ENCODE measurements at places on chromosomes 5 and 9. TPM values are rescaled to one million over a fixed set of nuclear protein-coding genes. Genes with fewer than 3 reads are reported as not detected.
A peak's percentile ranks its signal among the peaks of the same experiment; 100 is the strongest.

- H3K27me3 ChIP-seq = no peaks in the 10 kb centered on the region
- no peaks in the 10 kb centered on the region for H3K4me1 ChIP-seq
Measured at GRCh38 chr5:96408841-96409538, 24.1 kb downstream of the PCSK1 start.

DNA sequence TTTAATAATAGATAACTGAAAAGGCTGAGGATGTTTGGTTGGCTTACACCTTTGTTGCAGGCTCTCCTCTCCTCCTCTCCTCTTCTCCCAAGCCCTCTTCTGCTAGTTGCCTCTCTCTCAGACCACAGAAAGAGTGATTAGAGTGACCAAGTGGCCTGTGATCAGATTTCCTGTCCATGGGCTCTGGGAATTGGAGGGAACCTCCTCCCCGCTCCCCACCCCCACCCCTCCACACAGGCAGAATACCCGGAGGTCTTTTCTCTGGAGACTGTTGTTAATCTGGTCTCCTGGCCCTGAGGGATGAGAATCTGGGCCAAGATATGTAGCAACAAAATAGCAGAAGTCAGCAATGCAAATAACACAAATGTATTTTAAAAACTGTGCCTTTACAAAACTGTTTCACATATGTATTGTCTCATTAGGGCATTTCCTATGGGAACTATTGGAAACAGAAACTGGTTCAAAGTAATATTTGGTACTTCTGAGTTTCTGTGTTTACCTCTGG is 361.3 kb downstream of the NR2F1-AS1 start:
- no peaks in the 10 kb centered on the region for H3K27me3 ChIP-seq
- no peak for DNase-seq
- H3K4me3 ChIP-seq = no peak overlapping the region
- no peaks in the 10 kb centered on the region for H3K4me1 ChIP-seq
- H3K27ac ChIP-seq = no peak overlapping the region

Gene SLC28A3
- 0.11 TPM for total RNA-seq

DNA sequence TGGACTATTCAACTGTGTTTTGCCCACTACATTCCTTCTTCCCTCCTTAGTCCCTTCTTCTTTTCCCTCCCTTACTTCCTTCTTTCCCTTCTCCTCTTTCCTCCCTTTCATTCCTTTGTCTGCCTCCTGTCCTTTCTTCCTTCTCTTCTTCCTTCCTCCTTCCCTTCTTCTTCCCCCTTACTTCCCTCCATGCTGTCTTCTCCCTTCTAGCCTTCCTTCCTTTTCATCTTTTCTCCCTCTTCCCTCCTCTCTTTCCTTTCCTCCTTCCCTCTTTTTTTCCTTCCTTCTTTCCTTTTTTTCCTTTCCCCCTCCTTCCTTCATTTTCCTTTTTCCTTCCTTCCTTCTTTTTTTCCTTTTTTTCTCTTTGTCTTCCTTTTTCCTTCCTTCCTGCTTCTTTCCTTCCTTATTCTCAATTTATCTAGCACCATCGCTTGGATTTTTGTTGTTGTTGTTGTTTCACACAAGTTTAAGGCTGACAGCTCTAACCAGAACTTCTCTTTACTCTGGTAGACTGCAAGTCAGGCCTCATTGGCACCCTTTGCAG is 123.4 kb downstream of the CEMIP2 start:
- H3K27ac ChIP-seq = no peak overlapping the region
- no peak overlapping the region for H3K4me3 ChIP-seq
- peaks cover 18% of the 10 kb centered on the region for H3K4me1 ChIP-seq
- no peaks in the 10 kb centered on the region for H3K27me3 ChIP-seq
- H3K36me3 ChIP-seq = no peaks in the 10 kb centered on the region

DNA sequence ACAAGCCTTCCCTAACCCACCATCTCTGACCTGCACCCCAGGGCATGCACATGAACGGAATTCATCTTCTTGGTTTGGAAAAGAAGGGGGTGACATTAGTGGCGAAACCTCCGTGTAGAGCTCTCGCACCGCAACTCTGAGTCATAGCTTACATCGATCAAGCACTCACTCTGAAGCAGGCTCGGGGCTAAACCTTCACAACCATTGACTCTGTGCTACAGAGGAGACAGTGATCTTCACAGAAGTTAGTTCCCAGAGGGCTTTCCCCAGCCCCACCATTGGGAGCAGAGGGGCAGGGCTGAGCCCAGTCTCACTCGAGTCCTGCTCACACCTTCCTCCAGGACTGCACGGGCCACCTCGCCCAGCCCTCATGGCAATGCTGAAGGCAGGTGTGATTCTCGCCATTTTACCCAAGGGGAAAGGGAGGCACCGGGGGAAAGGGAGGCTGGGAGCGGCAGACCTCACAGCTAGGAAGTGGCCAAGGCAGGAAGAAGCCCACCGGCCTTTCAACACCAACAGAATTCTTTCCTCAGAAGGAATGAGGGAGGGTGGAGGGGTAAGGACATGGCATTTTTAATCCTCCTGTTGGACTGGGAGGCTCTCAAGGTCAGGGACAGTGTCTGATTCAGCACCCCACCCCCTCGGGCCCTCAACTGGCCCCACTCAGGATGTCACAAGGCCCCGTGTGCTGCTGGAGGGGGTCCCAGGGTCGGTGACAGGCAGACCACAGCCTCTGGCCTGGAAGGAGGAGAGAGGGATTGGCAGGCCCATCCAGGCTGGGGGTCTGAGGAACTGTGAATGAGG is 25.9 kb upstream of the IL17B start:
- peak overlapping the region; percentile 4 for H3K4me3 ChIP-seq
- peaks cover 25% of the 10 kb centered on the region for H3K36me3 ChIP-seq
- peaks cover 79% of the 10 kb centered on the region for H3K4me1 ChIP-seq
- DNase-seq = peak; percentile 97

Gene INIP
- 73.3 TPM for total RNA-seq

Gene FOXD4L3
- total RNA-seq = not detected

Gene SEMA6A
- total RNA-seq = 6.0 TPM

DNA sequence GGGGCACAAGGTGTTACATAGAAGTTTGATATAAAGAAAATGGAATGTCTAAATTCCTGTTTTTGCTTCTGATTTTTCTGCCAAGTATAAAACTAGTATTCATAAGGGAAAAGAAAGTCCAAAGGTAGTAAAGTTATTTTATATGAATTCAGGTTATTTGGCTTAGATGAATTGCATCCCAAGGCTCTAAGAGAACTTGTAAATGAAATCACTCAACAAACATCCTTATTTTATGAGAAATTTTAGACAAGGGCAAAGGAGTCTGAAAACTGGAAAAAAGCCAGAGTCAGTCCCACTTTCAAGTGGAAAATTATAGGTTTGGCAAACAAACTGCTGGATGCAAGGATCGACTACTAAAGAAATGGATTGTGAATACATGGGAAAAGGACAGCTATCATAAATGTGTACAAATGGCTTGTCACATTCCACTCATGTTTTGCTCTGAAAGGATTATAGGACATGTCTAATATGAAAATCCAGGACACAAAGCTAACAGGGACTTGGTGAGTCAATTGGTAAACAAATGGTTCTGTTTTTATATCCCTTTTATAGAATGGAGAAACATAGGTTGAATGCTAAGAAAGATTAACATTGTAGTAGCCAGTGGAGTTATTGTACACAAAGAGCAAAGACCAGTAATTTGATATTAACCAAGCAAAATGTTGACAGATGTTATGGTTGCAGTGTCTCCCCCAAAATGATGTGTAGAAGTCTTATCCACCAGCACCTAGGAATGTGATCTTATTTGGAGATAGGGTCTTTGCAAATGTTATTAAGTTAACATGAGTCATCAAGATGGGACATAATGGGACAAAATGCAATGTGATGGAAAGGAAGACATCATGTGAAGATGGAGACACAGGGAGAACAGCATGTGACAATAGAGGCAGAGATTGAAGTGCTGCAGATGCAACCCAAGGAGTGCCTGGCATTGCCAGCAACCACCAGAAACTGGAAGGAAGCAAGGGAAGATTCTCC is 495.7 kb downstream of the TLE1 start:
- H3K4me1 ChIP-seq = 0 out of 2 replicates have a peak, but pooled peaks cover 6% of the 10 kb centered on the region
- H3K4me3 ChIP-seq = no peak overlapping the region
- no peaks in the 10 kb centered on the region for H3K36me3 ChIP-seq
- DNase-seq = no peak

DNA sequence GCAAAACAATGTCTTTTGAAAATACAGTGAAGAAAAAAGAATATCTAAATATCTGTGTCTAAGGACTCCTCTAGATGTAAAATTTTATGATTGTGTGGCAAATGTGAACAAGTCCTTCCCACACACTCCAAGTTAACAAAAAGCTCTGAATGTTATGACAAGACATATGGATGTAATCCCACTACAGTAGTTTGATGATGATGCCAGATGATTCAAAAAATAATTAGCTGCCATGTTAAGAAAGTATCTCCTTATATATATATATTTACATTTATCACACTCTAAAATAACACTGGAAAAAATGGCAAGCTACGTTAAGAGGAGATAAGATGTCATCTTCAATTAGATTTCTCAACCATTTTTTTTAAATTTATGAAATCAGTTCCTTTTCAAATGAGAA is 178.5 kb downstream of the NFIB start:
- H3K36me3 ChIP-seq = no peaks in the 10 kb centered on the region
- no peak overlapping the region for H3K4me3 ChIP-seq
- H3K4me1 ChIP-seq = no peaks in the 10 kb centered on the region
- DNase-seq = no peak
- no peaks in the 10 kb centered on the region for H3K27me3 ChIP-seq
- no peak overlapping the region for H3K27ac ChIP-seq

- no peak overlapping the region for H3K4me3 ChIP-seq
- H3K27ac ChIP-seq = no peak overlapping the region
- H3K27me3 ChIP-seq = peaks cover 33% of the 10 kb centered on the region
- no peak for DNase-seq
- no peaks in the 10 kb centered on the region for H3K36me3 ChIP-seq
Measured at GRCh38 chr9:123373447-123373923, 17.5 kb downstream of the CRB2 start.

DNA sequence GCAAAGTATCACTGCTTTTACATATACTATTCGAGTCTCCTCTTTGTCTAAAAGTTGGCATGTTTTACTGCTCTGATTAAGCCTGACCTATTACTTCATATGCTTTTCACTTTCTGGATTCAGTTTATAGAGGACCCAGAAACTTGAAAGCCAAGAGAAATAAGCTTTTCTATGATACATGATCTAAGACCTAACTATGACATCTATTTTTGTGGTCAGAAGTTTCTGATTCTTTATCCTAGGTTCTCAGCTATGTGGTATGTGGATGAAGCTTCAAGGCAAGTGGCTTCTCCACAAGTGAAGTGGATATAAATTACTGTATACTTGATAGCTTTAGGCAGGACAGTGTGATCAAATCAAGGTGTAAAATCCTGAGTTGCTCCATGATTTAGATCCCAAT is 6.3 kb downstream of the EDIL3 start:
- peaks cover 19% of the 10 kb centered on the region for H3K36me3 ChIP-seq
- H3K27me3 ChIP-seq = no peaks in the 10 kb centered on the region
- H3K27ac ChIP-seq = peak overlapping the region; percentile 77
- peaks cover 56% of the 10 kb centered on the region for H3K4me1 ChIP-seq

DNA sequence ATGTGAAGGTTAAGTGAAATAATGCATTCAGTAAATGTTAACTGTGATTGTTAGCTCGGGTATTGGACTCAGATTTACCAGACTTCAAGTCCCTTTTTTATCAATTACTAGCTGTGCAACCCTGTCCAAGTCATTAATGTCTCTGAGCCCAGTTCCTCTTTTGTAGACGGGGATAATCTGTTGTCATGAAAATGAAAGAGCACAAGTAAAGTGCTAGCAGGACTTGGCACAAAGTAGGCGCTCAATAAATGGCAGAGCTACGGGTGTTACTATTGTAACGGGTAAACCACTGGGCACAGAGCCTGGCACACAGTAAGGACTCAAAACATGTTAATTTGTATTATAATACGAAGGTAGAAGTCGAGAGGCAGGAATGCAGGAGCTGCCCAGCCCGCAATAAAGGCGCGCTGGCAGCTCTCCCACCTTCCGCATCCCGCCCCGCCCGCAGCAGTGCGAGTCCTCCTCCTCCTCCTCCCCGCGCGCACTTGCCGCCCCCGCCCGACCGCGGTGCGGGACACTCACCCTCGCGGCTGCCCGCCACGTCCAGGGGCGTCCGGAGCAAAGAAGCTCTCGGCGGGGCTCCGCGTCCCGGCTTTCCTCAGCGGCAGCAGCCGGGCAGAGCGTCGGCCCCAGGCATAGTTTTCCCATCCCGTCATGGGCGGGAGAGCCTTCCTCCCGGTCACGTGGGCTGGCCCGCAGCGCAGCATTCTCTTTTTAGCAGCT is at the start of gene C1QTNF2:
Gene C1QTNF2 (minus strand): TSS at position 637 of the 723 bp plus-strand sequence. CDS start 15,615 bp downstream, outside the sequence.
- peaks cover 5% of the 10 kb centered on the region for H3K27me3 ChIP-seq
- no peak within 1 kb of the TSS for H3K27ac ChIP-seq
- H3K36me3 ChIP-seq = no peaks in the 10 kb centered on the region

All from SJSA1 (cell line).